ENCODE measurements at places on chromosomes 11 and 22.

- no peak for DNase-seq
Measured at GRCh38 chr11:117378976-117379865, 51.6 kb downstream of the CEP164 start.

- DNase-seq = no peak
Measured at GRCh38 chr11:77107950-77108349, 5.3 kb downstream of the OMP start.

- no peak for DNase-seq
Measured at GRCh38 chr11:124238512-124238911, 2.4 kb upstream of the OR8G1 start.

- no peak for DNase-seq
Measured at GRCh38 chr11:46057489-46057888, 63.8 kb downstream of the PHF21A start.

- DNase-seq = no peak
Measured at GRCh38 chr11:12110714-12111548, 541 bp downstream of the MICAL2 start.

DNA sequence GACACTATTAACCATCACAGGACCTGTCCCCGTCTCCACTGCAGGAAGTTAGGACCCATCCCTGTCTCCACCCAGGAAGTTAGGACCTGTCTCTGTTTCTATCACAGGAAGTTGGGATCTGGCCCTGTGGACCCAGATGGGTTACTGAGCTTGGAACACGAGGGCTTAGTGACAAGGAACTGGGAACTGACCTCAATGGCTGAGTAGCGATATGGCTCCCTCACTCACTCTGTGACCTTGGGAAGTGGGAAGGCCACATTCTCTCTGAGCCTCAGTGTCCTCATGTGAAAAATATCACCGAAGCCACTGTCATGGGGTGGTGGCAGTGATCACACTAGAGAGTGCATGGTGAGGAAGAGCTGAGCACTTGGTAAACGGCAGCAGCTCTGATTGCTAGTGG lies 59.4 kb downstream of the FBLN1 start:
- DNase-seq = no peak

DNA sequence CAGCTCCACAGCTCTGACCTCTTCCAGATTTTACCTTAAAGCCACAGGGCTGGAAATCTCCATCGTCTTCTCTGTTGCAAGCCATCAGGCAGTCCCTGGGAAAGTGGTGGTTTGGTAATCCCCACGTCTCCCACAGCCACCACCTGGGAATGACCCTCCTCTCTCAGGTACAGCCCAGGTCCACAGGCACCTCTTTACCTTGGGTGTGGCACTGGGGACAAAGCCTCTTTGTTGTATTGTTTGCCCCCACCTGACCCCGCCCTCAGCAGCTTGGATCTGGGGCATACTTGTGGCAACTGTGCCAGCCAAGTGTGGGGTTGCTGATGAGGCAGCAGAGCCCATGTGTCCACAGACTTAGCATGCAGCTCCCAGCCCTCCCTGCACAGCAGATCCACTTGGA lies 77.6 kb downstream of the LRRC32 start:
- DNase-seq = no peak

DNA sequence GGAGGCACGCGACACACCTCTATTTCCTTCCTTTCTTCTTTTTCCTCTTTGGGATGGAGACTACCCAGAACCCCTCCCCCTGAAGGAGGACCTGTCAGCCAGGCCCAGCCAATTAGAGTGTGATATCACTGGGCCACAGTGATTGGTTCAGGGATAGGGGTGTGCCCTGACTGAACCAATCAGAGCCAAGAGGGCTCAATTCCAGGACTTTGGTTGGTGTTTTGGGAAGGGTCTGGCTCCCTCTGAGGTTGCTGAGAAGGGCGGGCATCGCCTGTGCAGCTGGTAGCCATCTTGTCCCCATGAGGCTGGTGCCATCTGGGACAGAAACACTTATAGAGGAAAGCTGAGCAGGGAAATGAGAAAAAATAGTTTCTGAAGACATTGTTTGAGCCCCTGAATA lies 71.4 kb downstream of the CHST1 start:
- no peak for DNase-seq

DNA sequence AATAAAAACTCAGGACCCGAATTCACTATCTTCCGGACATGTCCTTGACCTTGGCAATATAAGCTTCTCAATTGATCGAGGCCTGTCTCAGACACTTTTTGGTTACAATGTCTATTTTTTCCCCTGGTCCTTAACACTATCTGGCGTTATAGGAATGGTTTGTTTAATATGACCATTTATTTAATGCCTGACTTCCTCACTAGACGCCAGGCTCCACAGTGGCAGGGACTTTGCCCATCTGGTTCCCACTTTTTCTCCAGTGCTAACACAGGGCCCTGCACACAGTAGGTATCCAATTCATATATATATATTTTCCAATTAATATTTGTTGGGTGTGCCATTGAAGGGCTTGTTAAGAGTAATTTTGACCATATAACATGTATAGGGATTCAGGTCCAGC lies 7.9 kb upstream of the CBX6 start:
- no peak for DNase-seq

- no peak for DNase-seq
Measured at GRCh38 chr11:69049490-69049867, 747 bp downstream of the TPCN2 start.

GRCh38 chr11:59791639-59792038 lies 18.9 kb downstream of the MRPL16 start:
- no peak for DNase-seq

GRCh38 chr11:825366-826226 lies 2.1 kb upstream of the CRACR2B start:
- no peak for DNase-seq

DNA sequence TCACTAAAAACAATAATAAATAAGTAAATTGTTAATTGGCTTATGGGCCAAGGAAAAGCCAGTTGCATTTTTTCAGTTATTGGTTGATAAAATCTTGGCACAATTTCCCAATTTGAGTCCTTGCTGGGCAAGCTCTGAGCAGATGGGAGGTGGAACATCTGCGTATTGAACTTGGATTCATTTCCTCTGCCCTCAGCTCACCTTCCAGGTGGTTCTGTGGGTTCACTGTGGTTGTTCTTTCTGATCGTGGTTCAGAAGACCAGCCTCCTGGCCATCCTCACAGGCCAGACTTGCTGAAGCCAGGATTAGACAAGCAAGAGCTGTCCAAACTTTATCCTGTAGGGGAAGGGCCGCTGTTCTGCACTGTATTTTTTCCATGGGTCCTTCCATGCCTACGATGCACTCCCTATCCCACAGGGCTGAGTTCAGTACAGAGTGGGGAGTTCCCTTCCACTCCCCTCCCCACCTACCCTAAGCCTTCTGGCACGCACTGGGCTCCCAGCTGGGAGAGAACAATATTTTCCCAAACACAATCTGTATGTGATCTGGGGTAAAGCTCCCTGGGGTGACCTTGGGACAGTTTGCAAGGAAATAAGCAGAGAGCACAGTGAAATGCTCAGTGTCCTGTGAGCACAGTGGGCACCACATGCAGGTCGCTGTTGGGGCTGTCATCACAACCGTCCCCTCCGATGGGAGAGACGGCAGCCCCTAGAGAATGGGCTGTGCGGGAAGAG lies 43.5 kb upstream of the TP53I11 start:
- DNase-seq = no peak

GRCh38 chr22:20227363-20227762 lies 40.8 kb downstream of the RTN4R start:
- DNase-seq = no peak

- no peak for DNase-seq
Measured at GRCh38 chr11:68425866-68426380, 34.6 kb upstream of the PPP6R3 start.

DNA sequence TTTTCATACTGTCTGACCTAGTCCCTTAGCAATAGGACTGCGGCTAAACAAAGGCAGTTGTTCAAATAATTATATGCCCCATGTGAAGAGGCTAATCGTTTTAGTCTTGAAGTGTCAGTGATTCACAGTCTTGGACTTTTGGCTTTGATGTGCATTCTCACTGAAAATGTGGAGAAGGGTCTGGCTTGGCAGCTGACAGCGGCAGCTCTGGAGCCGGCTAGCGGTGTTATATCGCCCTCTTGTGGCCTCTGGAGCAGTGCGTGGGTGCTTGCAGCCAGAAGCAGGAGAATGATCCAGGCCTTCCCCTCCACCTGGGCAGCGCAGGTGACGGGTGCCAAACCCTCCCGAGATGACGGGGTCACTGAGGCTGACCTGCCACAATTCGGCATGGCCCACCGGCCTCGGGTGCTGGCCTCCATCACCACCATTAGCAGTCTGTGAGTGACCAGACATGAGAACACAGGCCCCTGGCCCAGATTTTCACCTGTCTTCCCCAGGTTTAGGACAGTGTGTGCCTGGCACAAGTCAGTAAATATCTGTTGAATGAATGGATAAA lies 90.3 kb upstream of the PITPNB start:
- DNase-seq = peak; percentile 60

GRCh38 chr11:76237914-76238313 lies 31.6 kb upstream of the WNT11 start:
- DNase-seq = no peak

DNA sequence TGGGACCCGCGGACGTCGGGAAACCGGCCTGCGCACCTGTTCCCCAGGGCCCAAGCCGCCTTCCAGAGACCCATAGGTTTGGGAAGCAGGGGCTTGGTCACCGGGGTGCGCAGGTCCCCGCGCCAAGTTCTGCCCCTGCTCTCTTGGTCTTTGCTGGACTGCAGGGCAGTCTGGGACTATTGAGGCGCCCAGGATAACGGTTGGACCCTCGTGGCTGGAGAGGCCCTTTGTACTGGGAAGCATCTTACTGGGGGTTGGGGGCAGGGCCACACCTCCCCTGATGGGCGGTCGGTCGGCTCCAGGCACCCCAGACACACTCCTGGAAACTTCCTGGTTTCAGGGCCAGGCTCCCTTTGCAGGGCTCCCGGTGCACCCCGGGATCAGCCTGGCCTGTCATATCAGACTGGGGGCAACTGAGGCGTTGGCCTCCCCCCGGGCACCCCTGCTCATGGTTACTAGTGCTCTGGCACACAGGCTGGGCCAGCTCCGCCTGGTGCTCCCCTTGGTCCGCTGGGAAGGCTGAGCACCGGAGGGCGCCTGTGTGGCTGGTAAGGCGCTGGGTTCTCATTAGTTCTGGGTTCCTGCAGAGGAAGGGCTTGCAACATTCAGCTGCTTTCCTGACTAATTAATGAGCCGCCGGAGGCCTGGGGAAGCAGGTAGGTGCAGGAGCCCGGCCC lies 1250.5 kb downstream of the BRD1 start:
- DNase-seq = no peak

- DNase-seq = no peak
Measured at GRCh38 chr22:22366537-22366936, 122.0 kb downstream of the VPREB1 start.

DNA sequence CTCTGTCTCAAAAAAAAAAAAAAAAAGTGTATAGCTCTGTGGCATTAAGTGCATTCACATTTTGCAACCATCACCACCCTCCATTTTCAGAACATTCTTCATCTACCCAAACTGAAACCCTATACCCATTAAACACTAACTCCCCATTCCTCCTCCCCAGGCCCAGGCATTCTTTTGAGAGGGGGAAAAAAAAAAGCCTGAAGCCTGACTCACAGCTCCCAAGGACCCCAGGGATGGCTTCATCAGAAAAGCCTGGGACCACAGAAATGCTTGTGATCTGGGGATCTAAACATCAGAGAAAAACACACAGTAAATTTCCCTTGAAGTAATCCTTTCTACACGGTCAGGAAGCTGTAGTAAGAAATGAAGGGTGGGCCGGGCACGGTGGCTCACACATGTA lies 10.7 kb upstream of the GTSE1 start:
- DNase-seq = no peak

DNA sequence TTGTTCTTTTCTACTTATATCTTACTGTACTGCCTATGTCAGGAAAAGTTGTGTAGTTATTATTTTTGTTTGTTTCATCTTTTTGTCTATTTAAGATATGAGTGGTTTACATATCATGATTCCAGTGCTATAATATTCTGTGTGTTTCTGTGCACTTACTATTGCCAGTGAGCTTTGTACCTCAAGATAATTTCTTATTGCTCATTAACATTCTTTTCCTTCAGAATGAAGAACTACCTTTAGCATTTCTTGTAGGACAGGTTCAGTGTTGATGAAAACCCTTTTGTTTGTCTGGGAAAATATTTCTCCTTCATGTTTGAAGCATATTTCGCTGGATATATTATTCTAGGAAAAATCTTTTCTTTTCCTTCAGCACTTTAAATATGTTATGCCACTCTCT lies 452.7 kb upstream of the FAT3 start:
- DNase-seq = no peak

DNA sequence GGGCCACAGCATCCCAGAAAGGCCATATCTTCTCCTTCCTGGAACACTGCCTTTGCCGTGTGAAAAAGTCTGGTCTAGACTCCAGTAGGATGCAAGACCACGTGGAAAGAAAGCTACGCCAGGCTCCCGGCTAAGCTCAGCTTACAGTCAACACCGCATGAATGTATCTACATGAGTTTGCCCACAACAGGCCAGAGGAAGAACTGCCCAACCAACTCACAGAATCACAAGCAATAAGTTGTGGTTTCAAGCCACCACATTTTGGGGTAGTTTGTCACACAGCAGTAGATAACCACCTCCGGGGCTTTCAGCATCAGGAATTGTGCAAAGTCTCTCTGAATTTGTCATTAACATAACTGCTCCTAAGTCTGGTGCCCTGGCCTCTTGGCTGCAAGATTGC lies 27.3 kb downstream of the HSPA8 start:
- no peak for DNase-seq

GRCh38 chr11:1500466-1501420 lies 14.2 kb upstream of the MOB2 start:
- no peak for DNase-seq

- DNase-seq = no peak
Measured at GRCh38 chr11:22044126-22044525, 148.8 kb upstream of the ANO5 start.

DNA sequence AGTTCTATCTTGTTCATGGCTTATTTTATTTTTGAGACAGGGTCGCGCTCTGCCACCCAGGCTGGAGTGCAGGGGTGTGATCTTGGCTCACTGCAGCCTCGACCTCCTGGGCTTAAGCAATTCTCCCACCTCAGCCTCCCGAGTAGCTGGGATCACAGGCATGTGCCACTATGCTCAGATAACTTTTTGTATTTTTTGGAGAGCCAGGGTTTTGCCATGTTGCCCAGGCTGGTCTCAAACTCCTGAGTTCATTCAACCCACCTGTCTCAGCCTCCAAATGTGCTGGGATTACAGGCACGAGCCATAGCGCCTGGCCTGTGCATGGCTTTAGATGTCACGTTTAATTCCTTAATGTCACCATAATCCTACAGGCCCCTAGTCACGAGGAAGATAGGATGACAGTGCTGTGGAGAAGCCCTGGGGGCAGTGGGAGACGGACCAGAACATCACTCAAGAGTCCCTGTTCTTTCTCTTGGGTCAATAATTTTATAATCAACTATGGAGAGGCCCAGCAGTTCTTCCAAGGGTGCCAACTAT lies 99.5 kb downstream of the RDX start:
- no peak for DNase-seq

- no peak for DNase-seq
Measured at GRCh38 chr11:104152941-104153505, 10.9 kb downstream of the PDGFD start.

- no peak for DNase-seq
Measured at GRCh38 chr11:133984828-133985227, 28.1 kb upstream of the IGSF9B start.

- no peak for DNase-seq
Measured at GRCh38 chr11:9210224-9210921, 54.8 kb downstream of the DENND5A start.

- no peak for DNase-seq
Measured at GRCh38 chr22:24744638-24745037, 29.9 kb downstream of the PIWIL3 start.

GRCh38 chr11:40393511-40393910 lies 1065.9 kb downstream of the LRRC4C start:
- DNase-seq = no peak

GRCh38 chr22:27348634-27349033 lies 452.9 kb downstream of the MN1 start:
- DNase-seq = no peak
